ENCODE measurements at places on chromosomes 13 and 19.

DNA sequence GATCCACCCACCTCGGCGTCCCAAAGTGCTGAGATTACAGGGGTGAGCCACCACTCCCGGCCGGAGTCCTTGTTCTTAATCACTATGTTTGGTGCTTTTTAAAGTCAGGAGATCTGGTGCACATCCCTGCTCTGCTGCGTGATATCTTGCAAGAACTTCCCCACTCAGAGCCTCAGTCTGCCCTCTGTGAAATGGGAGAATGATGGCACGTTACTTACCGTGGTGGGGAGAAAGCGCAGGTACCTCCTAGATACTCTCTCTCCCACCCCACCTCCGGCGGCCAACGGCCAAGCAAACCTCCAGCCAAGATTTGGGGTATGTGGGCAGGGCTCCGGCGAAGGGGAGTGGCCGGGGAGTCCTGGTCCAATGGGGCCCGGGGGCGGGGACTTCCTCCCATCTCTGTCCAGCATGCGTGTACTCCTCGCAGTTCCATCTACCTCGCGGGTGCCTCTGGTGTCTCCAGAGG is at the start of gene RYR1:
Gene RYR1, plus strand, starts transcription at position 424 of the 466 bp plus-strand sequence. CDS start 139 bp downstream, outside the sequence.
- no peak for DNase-seq

DNA sequence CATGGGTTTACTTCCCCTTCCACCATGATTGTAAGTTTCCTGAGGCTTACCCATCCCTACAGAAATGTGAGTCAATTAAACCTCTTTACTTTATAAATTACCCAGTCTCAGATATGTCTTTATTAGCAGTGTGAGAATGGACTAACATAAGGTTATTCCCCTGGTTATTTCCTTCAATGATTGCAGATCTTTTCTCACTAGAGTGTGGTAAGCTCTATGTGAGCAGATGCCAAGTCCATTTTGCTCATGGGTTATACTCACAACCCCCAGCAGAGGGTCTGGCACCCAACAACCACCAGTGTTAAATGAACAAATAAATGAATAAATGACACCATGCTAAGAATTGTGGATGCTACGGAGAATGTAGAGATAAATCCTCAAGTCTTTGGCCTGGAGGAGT is 472.8 kb downstream of the LIG4 start:
- DNase-seq: no peak

DNA sequence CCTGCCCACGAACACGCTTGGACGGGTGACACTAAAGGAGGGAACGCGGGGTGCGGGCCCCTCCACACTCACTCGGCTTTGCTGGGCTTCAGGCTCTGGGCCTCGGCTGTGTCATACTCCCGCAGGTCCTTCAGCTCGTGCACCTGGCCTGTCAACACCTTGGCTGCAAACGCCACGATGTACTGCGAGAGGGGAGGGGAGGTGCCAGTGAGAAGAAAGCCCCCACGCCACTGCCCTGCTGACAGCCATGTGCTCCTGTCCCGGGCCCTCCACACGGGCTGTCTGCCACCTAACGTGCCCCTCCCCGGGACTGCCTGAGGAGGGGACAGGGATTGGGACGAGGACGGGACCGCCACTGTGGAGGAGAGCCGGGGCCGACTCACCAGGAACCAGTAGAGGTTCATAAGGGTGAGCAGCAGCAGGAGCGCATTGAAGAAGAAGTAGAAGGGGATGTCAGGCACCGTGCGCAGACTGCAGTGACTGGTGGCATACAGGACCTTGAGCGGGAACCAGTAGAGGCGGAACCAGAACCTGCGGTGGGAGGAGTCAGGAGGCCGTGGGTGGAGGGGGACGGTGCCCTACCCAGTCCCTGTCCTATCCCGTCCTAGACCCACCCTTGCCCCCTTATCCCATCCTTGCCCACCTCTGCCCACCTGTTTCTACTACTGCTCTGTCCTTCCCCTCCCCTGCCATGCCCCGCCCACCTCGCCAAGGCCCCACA is 16.9 kb downstream of the CERS1 start:
- no peak for DNase-seq

- no peak for DNase-seq
Observed at GRCh38 chr13:108734676-108735075, 105.3 kb downstream of the MYO16 start.

GRCh38 chr13:58379221-58379620 is 747.7 kb downstream of the PCDH17 start:
- no peak for DNase-seq

GRCh38 chr13:78601874-78602560 is 1.3 kb downstream of the POU4F1 start:
- DNase-seq: peak; percentile 59

GRCh38 chr13:51222686-51223559 is 725 bp downstream of the FAM124A start:
- DNase-seq: peak; percentile 62

DNA sequence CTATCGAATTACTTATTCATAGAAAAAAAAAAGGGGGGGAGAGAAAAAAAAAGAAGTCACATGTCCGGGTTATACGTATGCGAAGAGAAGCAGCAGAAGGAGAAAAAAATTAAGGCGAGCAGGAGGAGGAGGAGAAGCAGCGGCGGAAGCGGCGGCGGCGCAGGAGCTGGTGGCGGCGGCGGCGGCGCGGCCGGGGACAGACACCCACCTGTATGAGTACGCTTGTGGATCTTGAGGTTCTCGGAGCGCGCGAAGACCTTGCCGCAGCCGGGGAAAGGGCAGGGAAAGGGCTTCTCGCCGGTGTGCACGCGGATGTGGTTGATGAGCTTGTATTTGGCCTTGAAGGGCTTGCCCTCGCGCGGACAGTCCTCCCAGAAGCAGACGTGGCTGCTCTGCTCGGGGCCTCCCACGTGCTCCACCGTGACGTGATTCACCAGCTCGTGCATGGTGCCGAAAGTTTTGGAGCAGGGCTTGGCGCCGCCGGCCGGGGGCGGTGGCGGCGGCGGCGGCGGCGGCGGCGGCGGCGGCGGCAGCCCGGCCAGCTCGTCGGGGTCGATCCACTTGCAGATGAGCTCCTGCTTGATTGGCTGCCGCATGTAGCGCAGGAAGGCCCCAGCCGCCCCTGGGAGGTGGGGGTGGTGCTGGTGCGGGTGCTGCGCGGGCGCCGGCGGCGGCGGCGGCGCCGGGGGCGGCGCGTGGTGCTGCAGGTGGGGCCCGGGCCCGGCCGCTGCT is 1.5 kb downstream of the ZIC5 start:
- peak; percentile 75 for DNase-seq

DNA sequence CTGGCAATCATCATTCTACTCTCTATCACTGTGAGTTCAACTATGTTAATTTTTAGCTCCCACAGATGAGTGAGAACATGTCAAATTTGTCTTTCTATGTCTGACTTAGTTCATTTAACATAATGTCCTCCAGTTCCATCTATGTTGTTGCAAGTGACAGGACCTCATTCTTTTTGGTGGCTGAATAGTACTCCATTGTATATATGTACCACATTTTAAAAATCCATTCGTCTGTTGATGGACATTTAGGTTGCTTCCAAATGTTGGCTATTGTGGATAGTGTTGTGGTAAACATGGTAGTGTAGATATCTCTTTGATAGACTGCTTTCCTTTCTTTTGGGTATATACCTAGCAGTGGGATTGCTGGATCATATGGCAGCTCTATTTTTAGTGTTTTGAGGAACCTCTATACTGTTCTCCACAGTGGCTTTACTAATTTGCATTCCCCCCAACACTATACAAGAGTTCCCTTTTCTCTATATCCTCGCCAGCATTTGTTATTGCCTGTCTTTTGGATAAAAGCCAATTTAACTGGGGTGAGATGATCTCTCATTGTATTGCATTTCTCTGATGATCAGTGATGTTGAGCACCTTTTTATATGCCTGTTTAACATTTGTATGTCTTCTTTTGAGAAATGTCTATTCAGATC is 124.1 kb downstream of the PCCA start:
- DNase-seq: no peak

DNA sequence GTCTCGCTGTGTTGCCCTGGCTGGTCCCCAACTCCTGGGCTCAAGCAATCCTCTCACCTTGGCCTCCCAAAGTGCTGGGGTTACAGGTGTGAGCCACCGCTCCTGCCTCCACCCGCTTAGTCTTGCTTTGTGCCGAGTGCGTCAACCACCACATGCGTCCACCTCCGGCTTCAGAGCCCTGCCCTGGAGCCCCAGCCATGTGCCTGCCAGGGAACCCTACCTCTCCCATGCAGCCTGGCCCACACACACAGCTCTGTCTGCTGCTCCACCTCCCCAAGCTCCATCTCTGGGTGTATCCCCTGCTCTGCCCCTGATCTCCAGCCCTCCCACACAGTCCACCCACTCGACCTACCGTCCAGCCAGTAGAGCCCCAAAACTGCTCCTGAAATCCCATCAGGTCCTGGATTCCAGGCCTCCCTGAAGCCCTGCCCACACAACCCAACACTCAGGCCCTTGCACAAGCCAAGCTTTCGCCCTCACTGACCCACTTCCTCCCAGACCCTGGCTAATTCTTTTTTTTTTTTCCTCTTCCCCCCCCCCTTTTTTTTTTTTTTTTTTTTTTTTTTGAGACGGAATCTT is 9.6 kb downstream of the CYP2F1 start:
- DNase-seq: no peak

GRCh38 chr13:114067886-114068651 is 64.4 kb downstream of the RASA3 start:
- no peak for DNase-seq

DNA sequence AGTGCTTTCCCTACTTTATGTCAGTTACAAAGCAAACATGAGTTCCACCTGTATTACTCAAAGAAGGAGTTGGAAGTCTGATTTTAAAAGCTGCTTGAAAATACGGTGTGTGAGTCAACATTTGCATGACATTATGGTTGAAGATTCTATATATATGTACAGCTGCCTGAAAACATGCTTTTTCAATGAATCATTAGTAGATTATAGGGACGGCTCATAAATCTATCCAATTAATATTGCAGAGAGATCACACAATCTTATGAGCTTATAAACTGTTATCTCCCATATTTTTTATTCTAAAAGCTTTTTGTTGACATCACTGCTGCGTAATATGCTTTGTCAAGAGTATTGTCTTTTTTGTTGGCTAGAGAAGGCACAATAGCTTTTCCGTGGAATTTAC is 873.8 kb downstream of the SLITRK6 start:
- no peak for DNase-seq

- no peak for DNase-seq
Observed at GRCh38 chr13:83895994-83896580, 13.8 kb upstream of the SLITRK1 start.

DNA sequence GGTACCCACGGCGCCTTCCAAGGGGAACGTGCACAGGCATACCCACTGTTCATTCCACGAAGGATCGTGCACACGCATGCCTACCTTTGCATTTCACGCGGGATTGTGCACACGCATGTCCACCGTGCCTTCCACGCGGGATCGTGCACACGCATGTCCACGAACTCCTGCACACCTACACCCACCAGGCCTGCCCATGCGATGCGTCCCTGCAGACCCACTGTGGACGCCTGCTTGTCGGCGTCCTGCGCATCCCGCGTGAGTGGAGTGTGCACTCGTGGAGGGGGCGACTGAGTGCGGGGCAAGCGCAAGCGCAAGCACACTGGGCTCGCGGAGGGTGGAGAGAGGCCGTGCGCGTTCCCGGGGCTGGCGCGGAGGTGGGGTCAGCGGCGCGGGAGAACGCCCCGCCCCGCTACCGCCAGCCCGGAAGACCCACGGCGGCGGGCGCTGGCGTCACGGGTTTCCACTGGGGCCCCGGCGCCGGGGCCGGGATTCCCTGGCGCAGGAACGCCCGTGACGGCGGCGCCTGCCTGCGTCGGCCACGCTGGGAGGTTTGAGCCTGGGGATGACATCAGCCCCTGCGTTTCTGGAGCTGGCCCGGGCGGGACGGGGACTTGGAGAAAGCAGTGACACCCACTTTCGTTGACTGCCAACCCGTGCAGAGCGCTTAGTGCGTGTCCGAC is 18.7 kb downstream of the GADD45B start:
- DNase-seq: peak; percentile 80

- no peak for DNase-seq
Observed at GRCh38 chr13:77305266-77305665, 21.6 kb downstream of the MYCBP2 start.

- DNase-seq: no peak
Observed at GRCh38 chr13:48000559-48001113, 437 bp downstream of the SUCLA2 start.

DNA sequence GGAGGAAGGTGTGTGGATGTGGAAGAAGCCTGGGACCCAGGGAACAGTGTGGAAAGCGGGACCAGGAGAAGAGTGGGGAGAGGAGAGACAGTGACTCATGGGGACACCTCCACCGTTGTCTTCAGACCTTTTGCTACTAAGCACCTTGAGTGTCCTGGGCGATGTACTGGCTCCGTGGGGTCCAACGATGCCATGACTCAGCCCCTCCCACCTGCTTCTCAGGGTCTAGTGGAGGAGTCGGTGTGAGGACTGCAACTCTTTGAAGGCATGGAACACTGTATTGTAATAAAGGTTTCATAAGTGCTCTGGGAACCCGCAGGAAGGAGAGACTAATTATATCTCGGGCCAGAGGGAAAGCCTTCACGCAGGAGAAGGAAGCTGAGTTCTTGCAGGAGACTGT is 166.9 kb upstream of the KL start:
- DNase-seq: no peak

GRCh38 chr13:44747179-44747578 is 171.0 kb upstream of the TSC22D1 start:
- no peak for DNase-seq

DNA sequence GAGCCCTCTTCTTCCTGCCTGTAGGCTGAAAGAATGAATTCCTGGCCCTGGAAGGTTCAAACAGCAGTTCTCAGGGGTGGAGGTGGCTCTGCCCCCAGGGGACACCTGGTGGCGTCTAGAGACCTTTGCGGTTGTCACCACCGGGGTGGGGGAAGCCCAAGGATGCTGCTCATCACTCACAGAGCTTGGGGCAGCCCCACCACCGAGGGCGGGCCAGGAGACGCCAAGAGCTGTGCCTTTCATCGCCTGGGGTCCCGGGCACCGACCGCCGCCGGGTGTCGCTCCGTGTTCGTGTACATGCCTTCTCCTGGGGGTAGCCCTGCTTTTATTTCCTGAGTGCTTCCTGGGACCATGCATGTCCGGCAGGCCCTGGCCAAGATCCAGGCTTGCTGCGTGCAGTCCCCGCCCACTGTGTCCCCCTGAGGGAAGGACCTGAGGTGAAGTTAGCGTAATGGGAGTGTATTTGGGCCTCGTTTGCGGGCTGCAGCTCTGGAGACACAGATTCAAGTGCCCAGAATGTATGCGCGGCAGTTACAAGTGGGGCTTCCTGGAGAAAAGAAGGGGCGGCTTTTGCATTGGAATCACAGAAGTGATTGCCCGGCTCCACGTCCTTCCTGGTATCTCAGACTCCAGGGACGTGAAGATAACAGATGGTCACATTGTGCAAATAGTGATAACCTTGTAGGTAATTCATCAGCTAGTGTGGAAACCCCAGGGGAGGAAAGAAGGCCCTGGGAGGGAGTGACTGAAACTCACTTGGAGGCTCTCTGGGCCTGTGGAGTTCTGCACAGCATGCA is 7.8 kb downstream of the DOT1L start:
- DNase-seq: peak; percentile 70

- no peak for DNase-seq
Observed at GRCh38 chr13:58144616-58145015, 513.1 kb downstream of the PCDH17 start.

GRCh38 chr19:31821346-31821745 is 472.1 kb upstream of the TSHZ3 start:
- DNase-seq: no peak
